ENCODE measurements at places on chromosomes 16 and 17.
A peak's percentile ranks its signal among the peaks of the same experiment; 100 is the strongest.

- peak; percentile 28 for DNase-seq
Observed at GRCh38 chr17:29593591-29594518, 923 bp downstream of the ANKRD13B start.

- no peak for DNase-seq
Observed at GRCh38 chr16:72481419-72481818, 309.5 kb upstream of the PMFBP1 start.

DNA sequence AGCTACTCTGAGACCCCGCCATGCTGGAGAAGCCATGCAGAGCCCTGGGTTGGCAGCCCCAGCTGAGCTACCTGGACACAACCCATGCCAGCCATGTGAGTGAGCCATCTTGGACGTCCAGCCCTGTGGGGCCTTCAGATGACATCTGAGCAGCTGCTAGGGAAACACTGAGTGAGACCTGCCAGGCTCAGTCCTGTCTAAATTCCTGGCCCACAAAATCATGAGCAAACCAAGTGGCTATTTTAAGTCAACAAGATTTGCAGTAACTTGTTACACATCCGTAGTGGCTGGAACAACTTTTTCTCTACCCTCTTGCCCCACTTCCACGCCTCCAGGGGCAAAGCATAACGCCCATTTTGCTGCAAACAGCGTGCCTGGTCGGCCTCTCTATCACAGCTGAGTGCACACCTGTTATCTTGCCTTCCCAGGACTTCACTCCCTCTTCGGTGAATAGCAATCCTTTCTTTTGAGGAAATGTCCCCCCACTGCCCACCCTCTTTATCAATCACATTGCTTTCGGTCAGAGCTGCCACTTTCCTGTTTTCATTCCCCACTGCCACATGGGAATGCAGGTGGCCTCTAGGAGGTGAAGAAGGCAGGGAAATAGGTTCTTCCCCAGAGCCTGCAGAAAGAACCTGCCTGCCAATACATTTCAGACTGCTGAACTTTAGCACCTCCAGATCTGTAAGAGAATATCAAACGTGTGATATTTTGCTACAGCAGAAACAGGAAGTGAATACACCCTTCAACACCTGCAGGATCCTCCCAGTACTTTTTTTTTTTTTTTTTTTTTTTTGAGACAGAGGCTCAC, 7.4 kb upstream of the SCIMP start:
- DNase-seq: no peak

GRCh38 chr17:48618256-48618896, 3.3 kb upstream of the HOXB8 start:
- DNase-seq: peak; percentile 91

GRCh38 chr17:1714980-1715802, 5.0 kb upstream of the TLCD2 start:
- peak; percentile 93 for DNase-seq

GRCh38 chr17:45361976-45362375, 45.2 kb upstream of the MAP3K14 start:
- DNase-seq: no peak

DNA sequence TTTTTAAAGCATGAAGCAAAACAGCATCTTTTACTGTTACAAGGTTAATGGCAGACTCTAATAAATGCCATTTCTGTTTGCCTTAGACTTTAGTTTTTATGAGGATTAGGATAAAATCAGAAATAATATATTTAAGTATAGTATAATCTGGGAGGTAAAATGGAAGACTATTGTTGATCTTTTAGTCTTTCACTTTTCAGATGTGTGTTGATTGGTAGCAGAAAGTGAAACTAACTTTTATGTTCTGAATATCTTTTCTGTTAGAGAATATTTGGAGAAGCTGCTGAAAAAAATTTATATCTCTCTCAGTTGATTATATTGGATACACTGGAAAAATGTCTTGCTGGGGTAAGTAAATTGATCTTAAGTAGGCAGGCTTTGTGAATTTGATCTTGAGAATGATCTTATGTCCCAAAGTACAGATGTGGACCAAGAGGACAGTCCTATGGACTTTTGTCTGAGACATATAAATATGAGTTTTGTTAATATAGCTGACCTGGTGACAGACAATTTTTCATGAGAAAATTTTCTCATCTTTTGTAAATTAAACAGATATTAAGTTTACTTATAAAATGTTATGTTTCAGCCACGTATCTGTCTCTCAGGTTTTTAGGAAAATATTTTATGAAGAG, 64.1 kb downstream of the NF1 start:
- no peak for DNase-seq

DNA sequence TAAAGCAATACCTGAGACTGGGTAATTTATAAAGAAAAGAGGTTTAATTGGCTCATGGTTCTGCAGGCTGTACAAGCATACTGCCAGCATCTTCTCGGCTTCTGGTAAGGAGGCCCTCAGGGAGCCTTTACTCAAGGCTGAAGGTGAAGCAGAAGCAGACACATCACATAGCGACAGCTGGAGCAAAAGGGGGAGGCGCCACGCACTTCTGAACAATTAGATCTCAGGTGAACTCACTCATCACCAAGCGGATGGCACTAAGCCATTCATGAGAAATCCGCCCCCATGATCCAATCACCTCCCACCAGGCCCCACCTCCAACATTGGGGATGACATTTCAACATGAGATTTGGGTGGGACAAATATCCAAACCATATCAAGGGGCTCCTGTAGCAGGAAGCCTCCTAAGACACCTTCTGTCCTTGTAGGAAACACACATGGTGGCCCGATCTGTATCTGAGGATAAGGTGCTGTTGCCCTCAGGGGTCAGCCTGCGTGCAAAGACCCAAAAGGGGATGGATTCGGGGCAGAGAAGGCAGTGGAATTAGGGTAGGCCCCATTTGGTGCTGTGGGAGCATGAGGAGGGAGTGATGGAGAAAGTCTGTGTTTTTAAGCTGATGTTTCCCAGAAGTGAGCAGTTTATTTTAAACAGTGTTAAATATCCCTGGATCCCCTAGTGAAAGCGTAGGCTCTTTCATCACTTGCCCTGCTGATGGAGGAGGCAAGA, 23.0 kb downstream of the IL21R start:
- no peak for DNase-seq

DNA sequence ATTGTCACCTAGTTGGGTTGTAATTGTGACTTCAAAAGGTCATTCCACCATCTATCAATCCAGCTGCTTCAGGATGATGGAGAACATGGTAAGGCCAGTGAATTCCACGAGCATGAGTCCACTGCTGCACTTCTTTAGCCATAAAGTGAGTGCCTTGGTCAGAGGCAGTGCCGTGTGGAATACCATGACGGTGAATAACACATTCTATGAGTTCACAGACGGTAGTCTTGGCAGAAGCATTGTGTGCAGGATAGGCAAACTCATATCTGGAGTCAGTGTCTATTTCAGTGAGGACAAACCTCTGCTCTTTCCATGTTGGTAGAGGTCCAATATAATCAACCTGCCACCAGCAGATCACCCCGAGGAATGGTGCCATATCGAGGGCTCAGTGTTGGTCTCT, 650.9 kb downstream of the KCNJ2 start:
- no peak for DNase-seq

GRCh38 chr16:339680-340079, 12.8 kb downstream of the AXIN1 start:
- no peak for DNase-seq

DNA sequence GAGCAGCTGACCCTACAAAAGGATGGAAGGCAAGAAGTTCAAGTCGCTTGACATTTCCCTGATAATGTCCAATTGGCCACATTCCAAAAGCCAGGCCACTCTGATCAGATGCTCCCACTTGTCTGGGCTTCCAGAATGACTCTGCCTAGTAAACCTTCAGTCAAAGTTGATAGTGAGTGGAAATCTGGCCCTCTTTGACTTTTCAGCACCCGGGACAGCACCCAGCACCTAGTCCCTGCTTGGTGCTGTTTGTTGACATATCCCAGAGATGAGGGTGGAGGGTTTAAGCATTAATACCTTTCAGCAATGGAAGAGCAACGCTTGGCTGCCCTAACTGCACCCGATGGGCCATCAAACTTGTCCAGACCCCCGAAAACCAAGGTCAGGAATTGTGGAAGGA, 131.3 kb downstream of the AIPL1 start:
- peak; percentile 41 for DNase-seq

GRCh38 chr16:17277981-17278381, 192.8 kb downstream of the XYLT1 start:
- no peak for DNase-seq

DNA sequence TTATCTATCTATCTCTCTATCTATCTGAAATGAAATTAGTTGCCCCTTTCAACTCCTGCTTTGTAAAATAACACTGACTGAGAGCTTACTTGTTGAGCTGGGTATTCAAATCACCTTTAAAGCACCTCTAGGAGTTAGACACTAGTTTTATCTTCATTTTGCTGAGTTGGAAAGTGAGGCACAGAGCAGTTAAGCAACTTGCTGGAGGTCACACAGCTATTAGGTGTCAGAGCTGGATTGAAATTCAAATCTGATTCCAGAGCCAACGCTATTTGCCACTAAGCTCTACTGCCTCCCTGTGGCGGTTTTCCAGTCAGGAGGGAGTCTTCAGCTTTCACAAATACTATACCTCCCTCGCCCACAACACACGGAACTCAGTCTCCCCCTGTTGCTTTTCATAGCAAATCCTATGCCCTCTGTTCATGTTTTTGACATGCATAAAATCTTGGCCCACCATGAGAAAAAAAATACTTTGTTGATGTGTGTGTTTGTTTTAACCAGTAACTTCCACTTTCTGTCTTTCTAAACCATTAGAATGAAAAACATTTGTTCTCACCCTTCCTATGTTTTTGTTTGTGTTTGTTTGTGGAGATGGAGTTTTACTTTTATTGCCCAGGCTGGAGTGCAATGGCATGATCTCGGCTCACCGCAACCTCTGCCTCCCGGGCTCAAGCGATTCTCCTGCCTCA, 74.8 kb upstream of the SMURF2 start:
- no peak for DNase-seq

DNA sequence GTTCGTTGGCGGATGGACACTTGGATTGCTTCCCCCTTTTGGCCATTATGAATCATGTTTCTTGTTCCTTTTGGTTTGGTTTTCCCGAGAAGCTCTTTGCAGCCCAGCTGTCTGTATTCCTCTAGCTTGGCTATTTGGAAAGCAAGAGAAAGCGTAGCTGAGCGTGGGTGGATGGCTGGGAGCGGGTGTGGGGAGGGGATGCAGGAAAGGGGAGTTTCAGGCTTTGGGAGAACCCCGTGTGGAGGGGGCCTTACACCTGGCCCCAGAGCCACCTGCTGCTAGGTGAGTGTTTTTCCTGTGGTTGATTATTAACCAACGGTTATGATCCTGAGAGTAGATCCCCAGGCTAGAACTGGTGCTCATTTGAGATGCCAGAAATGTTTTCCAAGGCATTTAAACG, 103.7 kb downstream of the RAP1GAP2 start:
- DNase-seq: no peak
